Stimulated activated CD8-positive, alpha-beta memory T cell treated with anti-CD3 and anti-CD28 coated beads, Interleukin-7, amount 100 ng/mL, for 1 hour (primary cell): ENCODE measurements at places on chromosomes 12 and 14.

- DNase-seq, result no peak
These were observed 29.3 kb downstream of the NCKAP5L start for GRCh38 chr12:49798934-49799333.

- DNase-seq, result no peak
These were observed 13.1 kb upstream of the TMTC1 start for GRCh38 chr12:29796823-29797263.

- peak; percentile 7 for DNase-seq
These were observed 436 bp downstream of the VPS33A start for GRCh38 chr12:122265886-122266229.

DNA sequence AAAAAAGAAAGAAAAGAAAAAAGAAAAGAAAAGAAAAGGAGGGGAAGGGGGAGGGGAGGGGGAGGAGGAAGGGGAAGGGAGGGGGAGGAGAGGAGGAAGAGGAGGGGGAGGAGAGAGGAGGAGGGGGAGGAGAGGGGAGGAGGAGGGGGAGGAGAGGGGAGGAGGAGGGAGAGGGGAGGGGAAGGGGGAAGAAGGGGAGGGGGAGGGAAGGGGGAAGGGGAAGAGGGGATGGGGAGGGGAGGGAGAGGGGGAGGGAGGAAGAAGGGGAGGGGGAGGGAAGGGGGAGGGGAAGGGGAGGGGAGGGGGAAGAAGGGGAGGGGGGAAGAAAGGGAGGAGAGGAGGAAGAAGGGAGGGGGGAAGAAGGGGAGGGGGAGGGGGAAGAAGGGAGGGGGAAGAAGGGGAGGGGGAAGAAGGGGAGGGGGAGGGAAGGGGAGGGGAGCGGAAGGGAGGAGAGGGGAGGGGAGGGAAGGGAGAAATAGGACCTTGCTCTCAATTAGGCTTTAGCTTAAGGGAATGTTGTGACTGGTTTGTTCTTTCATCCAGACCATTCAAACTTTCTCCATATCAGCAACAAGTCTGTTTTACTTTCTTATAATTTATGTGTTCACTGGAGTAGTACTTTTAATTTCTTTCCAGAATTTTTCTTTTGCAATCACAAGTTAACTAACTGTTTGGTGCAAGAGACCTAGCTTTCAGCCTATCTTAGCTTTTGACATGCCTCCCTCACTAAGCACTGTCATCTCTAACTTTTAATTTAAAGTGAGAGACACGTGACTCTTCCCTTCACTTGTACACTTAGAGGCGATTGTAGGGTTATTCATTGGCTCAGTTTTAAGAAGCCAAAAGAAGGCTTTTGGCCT lies 76.5 kb upstream of the EGLN3 start:
- DNase-seq, result no peak

GRCh38 chr12:46692606-46693005 lies 133.2 kb downstream of the SLC38A4 start:
- no peak for DNase-seq

DNA sequence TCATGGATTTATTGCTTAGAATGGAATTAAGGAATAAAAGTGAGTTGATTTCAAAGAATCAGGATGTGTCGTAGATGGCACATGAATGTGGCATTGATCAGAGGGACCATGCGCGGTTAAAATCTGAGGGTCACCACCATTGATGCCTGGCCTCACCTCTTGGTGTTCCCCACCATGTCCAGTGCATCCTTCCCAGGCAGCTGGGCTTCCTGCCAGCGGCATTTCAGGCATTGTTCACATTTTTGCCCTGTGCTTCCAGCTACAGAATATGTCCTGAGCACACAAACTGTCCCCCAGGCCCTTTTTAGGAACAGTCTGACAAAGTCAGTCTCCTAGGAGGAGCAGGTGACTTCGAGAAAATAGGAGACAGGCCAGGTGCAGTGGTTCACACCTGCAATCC lies 42.0 kb upstream of the TSPAN9 start:
- DNase-seq, result no peak

- no peak for DNase-seq
These were observed 94.7 kb downstream of the TMTC2 start for GRCh38 chr12:82781309-82781997.

- no peak for DNase-seq
These were observed 13.1 kb downstream of the DACT1 start for GRCh38 chr14:58650857-58651256.

DNA sequence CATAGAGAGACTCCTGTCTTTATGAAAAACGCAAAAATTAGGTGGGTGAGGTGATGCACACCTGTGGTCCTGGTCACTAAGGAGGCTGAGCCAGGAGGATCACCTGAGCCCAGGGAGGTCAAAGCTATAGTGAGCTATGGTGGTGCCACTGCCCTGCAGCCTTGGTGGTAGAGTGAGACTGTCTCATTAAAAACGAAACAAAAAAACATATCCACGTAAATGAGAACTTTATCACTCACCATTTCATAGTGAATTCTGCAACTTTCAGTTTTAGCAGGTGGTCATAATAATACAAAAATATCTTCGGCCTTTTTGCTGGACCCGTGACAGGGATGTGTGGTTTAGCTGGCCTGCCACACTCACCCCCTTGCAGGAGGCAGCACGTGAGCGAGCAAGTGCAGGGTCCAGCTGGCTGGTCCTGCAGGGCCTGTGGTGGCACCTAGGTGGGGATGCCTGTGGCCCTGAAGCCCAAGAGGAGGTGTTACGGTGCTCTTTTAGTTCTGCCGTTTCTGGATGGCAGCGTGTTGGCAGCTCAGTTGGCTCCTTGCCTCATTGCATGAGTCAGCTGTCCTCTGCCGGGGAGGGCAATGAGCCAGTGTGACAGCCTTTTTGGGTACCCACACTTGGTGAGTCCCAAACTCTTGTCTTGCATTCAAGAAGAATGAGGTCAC lies 1330.7 kb upstream of the TMEM132C start:
- DNase-seq, result no peak

GRCh38 chr12:95118138-95118787 lies 44.8 kb upstream of the NR2C1 start:
- DNase-seq, result no peak

DNA sequence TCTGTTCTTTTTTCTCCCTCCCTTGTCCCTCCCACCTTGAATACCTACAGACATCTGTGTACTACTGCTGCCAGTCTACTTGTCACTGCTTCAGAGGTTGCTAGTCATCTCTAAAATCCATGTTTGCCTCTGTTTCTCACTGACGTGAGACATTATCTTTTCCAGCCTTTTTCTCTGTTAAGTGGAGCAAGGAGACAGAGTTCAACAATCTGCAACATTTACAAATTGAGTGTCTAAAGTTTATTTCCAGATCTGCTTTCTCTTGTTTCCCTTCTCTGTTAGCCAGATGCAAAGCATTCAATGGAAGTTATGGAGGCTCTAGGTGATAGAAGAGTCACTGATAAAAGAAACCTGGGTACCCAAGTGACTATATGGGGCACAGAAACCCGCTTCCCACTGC lies 47.5 kb upstream of the CNTN1 start:
- DNase-seq, result no peak

DNA sequence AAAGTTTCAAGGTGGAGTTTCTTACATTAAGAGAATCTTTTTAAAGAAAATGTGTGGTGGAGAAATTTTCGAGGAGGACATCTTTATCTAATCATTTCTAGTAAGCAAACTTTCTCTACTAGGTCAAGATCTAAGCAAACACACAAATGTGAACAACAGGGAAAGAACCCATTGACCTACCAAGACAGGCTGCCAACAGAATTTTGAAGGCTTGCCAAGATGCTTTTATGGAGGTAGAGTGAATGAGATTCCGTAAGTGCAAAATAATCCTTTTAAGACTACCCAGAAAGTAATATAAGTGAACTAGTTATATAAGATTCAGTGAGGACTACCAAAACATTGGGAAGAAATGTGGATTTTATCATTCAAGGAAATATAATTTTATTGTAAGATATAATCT lies 357.1 kb upstream of the PDE3A start:
- DNase-seq, result no peak

- DNase-seq, result no peak
These were observed 7.4 kb downstream of the FOXN4 start for GRCh38 chr12:109301643-109302168.

GRCh38 chr12:115401761-115402160 lies 717.8 kb upstream of the TBX3 start:
- DNase-seq, result no peak

GRCh38 chr14:76088326-76088725 lies 63.4 kb upstream of the GPATCH2L start:
- DNase-seq, result no peak

- no peak for DNase-seq
These were observed 218.0 kb downstream of the ZFP36L1 start for GRCh38 chr14:68574906-68575305.
